T-cell (primary cell): ENCODE measurements at places on chromosomes 7 and 10.

DNA sequence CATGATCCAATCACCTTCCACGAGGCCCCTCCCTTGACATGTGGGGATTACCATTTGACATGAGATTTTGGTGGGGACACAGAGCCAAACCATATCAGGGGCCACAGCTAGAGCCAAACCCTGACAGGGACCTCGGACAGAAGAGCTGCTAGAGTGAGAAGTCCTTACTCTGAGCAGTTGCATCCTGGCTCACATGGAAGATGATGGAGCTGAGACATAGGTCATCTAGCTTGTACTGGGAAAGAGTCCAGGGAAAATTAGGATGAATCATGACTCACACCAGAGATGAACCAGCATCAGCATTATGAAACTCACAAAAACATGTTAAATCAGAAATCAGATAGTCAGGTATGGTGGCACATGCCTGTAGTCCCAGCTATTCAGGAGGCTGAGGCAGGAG is 12.8 kb upstream of the FMC1 start:
- DNase-seq: no peak

GRCh38 chr7:77367976-77368375 is 48.2 kb downstream of the GSAP start:
- no peak for DNase-seq

GRCh38 chr7:82050792-82051191 is 280.9 kb upstream of the HGF start:
- no peak for DNase-seq

GRCh38 chr7:15647309-15647708 is 39.2 kb downstream of the MEOX2 start:
- DNase-seq: no peak

DNA sequence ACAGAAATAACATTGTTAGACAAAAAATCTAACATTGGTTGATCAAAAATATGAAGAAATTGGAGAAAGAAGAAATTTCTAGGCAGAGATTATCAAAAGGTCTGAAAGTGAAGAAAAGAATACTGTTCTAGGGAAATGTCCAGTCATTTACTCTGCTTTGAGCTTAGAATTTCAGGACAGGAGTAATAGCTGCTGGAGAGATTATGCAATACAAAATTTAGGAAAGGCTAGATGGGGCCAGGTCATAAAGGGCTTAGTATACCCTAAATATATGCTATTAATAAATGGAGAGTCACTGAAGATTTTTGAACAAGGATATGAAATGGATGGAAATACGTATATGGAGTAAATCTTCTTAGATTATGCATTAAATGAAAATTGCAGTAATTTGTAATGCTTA is 279.2 kb downstream of the CACNA2D1 start:
- no peak for DNase-seq

DNA sequence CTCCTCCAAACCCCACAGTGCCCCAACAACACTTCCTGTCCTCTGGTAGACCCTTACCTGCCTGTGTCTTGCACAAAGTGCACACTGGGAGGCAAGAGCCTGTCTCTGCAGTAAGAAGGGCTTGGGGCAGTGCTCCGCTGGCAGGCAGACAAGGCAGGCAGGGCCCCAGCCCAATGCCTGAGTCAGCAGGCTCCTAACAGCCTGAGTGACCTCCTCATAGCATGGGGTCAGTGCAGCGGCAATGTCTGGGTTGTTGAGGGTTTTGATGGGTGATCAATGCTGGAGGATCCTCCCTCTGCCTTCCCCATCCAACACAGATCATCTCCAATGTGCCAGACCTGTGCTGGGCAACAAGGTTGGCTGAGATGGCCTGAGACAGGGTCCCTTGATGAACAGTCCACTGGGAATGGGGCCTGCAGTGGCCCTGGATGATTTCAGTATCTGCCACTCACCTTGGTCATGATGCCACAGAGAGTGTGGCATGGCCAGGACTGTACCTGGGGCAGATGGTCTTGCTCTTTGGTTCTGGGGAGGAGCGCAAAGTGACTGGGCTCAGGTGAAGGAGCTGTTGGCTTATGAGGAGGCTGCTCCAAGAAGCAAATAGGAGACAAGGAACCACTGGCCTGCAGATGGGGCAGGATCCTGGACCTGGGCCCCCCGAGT is 55.6 kb upstream of the CAMK2B start:
- DNase-seq: no peak

- DNase-seq: no peak
Observed at GRCh38 chr7:157829491-157829890, 492.7 kb downstream of the DNAJB6 start.

DNA sequence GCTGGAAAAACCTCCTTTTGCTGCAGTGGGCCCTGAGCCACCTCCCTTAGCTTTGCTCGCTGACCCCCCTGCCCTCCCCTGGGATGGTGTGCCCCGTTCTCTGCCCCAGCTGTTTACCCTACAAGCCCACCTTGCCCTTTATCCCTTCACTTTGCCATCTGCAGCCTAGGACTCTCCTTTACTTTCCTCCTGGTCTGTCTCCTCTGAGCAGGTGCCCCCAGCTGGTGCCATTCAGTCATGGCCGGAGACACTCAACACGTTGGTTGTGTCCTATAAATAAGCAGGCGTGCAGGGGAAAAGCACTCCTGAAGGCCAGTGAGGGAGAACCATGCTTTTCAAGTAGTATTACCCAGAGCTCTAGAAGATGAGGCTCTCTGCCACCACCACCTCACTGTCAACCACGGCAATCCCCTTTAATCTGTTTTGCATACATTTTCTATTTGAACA is 6.1 kb downstream of the RASSF4 start:
- DNase-seq: no peak

- DNase-seq: no peak
Observed at GRCh38 chr10:86520871-86521677, 518 bp downstream of the WAPL start.

GRCh38 chr7:155348806-155349205 is 51.1 kb downstream of the INSIG1 start:
- DNase-seq: no peak

- DNase-seq: no peak
Observed at GRCh38 chr10:60465801-60466200, 76.1 kb upstream of the ANK3 start.

GRCh38 chr10:127744956-127745355 is 8.0 kb downstream of the FOXI2 start:
- no peak for DNase-seq

DNA sequence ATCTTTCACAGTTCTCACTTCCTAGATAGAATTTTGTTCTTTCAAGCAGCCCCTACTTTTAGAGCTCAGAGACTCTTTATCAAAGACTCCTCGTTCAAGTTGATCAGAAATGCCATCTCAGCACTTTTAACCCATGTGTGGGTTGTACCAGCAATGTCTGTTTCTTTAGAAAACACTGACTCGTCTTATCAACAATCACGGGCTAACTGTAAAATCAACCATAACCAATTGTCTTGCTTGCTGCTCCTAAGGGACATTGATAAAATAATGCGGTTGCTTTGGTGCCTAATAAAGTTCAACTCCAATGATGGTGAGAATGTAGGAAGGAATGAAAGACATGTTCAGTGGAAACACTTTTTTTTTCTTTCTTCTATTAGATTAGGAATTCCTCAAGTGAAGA is 12.9 kb upstream of the CDK6 start:
- DNase-seq: no peak

DNA sequence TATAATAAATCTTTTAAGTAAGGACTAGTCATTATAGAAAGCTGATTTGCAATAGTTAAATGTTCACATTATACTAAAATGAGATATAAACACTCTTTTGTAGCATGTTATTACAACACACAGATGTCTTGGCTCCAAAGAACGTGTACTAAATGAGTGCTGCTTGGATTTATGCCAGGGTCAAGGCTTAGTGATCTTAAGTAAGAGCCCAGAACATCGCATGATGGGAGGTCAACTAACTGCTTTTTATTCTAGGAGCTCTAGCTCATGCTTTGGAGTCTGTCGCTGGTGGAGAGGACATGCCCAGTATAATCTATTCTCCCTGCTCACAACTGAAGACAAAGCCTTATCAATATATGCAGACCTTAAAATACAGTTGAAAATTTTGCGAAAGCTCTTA is 315.1 kb downstream of the BBS9 start:
- no peak for DNase-seq
